ENCODE measurements at places on chromosomes 5 and 9.

GRCh38 chr5:72468024-72468423, 39.2 kb downstream of the ZNF366 start:
- no peak overlapping the region for H3K27ac ChIP-seq
- no peak for DNase-seq
- peaks cover 15% of the 10 kb centered on the region for H3K27me3 ChIP-seq
- no peaks in the 10 kb centered on the region for H3K4me1 ChIP-seq
- no peak overlapping the region for H3K4me3 ChIP-seq

DNA sequence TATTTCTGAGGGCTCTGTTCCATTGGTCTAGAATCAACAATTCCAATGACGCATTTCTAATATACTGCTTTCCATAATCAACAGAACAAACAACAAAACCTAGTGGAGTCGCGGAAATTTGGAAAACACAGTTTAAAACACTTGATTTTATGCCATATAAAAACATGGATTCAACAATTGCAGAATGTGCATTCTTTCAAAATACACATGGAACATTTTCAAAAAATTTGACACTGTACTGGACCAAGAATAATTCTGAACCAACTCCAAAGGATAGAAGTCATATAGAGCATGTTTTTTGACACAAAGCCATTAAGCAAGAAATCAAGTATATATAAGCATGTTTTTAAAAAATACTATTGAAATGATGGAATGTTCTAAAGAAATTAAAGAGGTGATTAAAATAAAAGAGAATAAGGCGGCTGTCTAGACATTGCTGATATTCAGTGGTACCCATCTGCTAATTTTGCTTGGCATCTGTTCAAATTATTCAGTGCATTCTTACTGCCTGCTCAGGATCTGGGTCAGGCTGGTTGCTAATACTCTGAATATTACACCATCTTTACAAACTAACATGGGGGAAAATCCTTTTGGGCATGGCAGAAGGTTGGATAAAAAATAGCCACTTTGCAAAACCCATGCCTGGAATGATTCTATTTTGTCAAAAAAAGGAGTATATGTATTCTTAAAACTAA, 221.3 kb downstream of the NPR3 start:
- H3K4me3 ChIP-seq, result no peak overlapping the region
- H3K27ac ChIP-seq, result no peak overlapping the region
- no peaks in the 10 kb centered on the region for H3K4me1 ChIP-seq
- no peak for DNase-seq
- H3K27me3 ChIP-seq, result no peaks in the 10 kb centered on the region

- H3K27me3 ChIP-seq, result peaks cover 5% of the 10 kb centered on the region
- H3K27ac ChIP-seq, result no peak overlapping the region
- H3K36me3 ChIP-seq, result no peaks in the 10 kb centered on the region
- DNase-seq, result no peak
Measured at GRCh38 chr5:160555971-160556631, 134.4 kb downstream of the PTTG1 start.

GRCh38 chr5:58266402-58266801, 193.5 kb downstream of the PLK2 start:
- H3K36me3 ChIP-seq, result no peaks in the 10 kb centered on the region
- no peak for DNase-seq
- H3K4me1 ChIP-seq, result no peaks in the 10 kb centered on the region
- H3K27me3 ChIP-seq, result peaks cover 3% of the 10 kb centered on the region

GRCh38 chr9:21883642-21884041, 81.2 kb downstream of the MTAP start:
- peaks cover 49% of the 10 kb centered on the region for H3K36me3 ChIP-seq
- no peak overlapping the region for H3K27ac ChIP-seq
- H3K4me1 ChIP-seq, result peaks cover 7% of the 10 kb centered on the region
- H3K4me3 ChIP-seq, result no peak overlapping the region

All from activated CD4-positive, alpha-beta T cell treated with anti-CD3 and anti-CD28 coated beads, Interleukin-2, amount 10 ng/mL, durations not matched to agents 7 days and 5 days (primary cell).